ENCODE measurements at places on chromosomes 1 and 21.

- no peak for DNase-seq
These were observed 379.1 kb downstream of the SIPA1L2 start for GRCh38 chr1:232250838-232251237.

- DNase-seq: no peak
These were observed 45.6 kb downstream of the KYAT3 start for GRCh38 chr1:88946861-88947260.

GRCh38 chr1:63675420-63675931 is 82.3 kb downstream of the PGM1 start:
- no peak for DNase-seq

DNA sequence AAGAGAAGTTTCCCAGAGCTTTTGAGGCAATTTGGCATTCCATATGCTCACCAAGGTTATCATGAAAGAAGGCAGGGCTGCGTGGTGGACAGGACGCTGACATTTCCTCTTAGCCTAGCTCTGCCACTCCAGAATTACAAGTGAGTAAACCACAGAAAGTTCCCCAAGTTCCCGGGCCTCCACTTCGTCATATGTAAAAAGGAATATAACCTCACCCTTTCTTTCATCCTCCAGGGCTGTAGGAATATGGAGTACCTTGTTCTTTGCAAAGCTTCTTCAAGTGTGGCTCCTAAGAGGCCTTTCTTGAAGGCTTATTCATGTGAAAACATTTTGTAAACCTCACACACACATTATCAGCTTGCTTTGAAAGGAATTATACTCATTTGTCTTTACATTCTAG is 210.2 kb downstream of the GREM2 start:
- no peak for DNase-seq

GRCh38 chr1:23330846-23331245 is 13.2 kb downstream of the HNRNPR start:
- DNase-seq: no peak

- no peak for DNase-seq
These were observed 63.9 kb upstream of the DISP3 start for GRCh38 chr1:11414926-11415538.

DNA sequence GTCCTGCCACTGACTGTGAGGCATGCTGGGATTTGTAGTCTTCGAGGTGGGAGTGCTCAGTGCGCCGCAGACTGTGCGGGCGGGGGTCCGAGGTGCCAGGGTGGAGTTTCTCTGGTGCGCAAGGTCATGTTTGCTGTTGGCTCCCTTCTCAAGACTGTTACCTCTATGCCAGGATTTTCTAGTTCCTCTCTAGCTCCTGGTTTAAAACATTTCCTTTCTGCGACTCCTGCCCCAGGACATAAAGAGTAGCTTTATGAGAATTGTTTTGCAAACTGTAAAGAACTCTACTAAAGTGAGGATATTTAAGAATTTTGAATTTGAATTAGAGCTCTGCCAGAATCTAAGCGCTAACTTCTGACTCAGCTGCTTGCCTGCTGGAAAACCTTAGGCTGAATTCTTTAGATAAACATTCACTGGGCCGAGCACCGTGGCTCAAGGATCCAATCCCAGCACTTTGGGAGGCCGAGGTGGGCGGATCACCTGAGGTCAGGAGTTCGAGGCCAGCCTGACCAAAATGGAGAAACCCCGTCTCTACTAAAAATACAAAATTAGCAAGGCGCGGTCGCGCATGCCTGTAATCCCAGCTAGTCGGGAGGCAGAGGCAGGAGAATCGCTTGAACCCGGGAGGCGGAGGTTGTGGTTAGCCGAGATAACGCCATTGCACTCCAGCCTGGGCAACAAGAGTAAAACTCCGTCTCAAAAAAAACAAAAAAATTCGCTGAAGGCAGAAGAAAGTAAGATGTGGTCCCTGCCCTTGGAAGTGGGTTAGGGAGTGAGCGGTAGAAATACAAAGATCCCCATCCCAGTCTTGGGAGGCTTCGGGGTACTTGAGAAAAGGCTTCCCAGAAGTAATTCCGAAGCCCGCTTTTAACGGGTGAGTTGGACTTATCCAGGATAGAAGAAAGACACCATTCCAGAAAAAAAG is 992 bp upstream of the USP48 start:
- DNase-seq: peak; percentile 99
